GM04503 (cell line): ENCODE measurements at places on chromosomes 1 and 21.
A peak's percentile ranks its signal among the peaks of the same experiment; 100 is the strongest.

DNA sequence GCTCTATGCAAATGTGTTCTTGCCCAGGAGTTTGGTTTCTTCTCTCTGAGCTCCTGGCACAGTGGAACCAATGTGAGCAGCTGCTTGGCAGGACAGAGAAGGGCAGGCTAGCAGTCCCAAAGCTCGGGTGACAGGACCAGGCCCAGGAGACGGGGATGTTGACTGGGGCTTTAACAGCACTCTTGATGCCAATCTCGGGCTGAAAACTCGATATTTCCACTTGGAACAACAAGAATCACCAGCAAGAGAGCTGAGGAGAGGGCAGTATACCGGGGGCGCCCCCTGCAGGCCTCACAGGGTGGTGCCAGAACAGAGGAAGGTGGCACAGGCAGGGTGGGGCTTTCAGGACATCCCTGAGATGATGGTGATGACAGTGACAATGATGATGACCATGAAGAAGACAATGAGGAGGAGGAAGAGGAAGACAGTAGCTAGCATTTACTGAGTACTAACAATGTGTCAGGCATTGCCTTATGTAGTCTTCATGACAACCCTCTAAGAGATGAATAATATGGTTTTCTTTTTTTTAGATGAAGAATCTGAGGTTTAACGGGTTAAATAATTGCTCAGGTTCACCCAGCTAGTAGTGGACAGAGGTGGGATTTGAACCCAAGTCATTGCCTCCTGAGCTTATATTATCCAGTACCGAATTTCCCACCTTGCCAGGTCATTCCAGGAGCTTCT is 2.7 kb upstream of the KCNJ9 start:
- DNase-seq: no peak

DNA sequence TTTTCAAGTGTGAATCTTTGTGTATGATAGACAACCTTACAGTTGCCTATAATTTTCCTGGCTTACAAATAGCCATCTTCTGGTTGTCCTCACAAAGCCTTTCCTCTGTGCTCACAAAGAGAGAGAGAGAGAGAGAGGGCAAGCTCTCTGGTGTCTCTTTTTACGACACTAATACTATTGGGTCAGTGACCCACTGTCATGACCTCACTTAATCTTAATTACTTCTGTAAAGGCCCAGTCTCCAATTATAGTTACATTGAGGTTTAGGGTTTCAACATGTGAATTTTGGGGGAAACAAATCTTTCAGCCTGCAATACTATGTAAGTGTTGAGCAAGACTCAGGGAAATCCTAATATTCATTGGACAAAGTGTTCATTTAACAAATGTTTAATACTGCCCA is 167.4 kb upstream of the COL11A1 start:
- no peak for DNase-seq

GRCh38 chr1:163168053-163168452 is 34.7 kb downstream of the RGS5 start:
- DNase-seq: peak; percentile 97

GRCh38 chr1:51871351-51871975 is 7.1 kb downstream of the NRDC start:
- no peak for DNase-seq

DNA sequence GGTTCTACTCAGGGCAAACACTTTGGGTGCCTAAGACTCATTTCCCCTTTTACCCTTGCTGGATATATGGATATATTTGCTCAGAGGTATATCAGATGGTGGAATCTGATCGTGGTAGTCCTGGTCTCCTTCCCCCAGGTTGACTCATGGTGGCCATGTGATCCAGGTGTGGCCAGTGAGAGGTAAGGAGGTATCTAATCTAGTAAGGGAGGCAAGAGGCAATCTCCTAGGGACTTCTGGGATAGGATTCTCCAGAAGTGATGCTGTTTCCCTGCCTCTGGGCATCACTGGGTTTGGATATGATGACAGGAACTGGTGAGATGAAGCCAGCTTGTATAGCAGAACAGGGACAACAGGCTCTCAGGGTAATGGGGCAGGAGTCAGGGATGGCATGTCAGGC is 8.5 kb upstream of the DENND2D start:
- no peak for DNase-seq

GRCh38 chr1:186063091-186063657 is 311.9 kb downstream of the TPR start:
- DNase-seq: no peak

GRCh38 chr1:63624911-63625310 is 31.7 kb downstream of the PGM1 start:
- no peak for DNase-seq

- no peak for DNase-seq
Measured at GRCh38 chr1:26389604-26390247, 17.2 kb upstream of the ZNF683 start.

DNA sequence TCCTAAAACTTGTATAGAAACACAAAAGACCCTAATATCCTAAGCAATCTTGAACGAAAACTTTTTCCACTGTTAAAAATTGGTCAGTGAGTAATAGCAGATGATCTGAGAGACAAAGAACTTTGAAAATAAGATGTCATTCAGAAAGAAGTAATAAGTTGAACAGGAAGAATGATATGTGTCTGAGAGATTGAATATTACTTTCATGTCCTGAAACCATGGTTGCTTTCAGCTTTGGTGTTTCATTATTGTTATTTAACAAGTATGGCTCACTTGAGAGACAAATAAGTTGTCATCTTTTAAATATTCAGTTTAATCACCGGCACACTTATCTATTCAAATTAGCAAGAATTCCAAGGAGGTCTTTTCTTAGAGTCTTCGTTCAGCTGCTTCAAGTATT is 11.4 kb downstream of the PRKACB start:
- no peak for DNase-seq

- DNase-seq: no peak
Measured at GRCh38 chr1:25922056-25922970, 16.1 kb upstream of the STMN1 start.

DNA sequence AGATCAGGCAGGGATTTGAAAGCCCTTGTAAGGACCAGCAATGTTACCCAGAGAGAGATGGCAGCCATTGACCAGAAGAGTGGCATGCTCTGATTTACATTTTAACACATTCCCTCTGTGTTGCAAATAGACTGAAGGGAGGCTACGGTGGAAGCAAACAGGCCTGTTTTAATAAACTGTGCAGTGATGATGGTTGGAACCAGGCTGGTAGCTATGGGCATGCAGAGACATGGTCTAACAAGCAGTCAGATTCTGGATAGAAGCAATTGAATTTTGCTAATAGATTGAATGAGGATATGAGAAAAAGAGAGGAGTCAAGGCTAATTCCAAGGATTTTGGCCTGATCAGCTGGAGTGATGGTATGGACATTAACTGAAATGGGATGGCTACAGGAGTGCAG is 32.3 kb upstream of the ZNF648 start:
- DNase-seq: no peak

DNA sequence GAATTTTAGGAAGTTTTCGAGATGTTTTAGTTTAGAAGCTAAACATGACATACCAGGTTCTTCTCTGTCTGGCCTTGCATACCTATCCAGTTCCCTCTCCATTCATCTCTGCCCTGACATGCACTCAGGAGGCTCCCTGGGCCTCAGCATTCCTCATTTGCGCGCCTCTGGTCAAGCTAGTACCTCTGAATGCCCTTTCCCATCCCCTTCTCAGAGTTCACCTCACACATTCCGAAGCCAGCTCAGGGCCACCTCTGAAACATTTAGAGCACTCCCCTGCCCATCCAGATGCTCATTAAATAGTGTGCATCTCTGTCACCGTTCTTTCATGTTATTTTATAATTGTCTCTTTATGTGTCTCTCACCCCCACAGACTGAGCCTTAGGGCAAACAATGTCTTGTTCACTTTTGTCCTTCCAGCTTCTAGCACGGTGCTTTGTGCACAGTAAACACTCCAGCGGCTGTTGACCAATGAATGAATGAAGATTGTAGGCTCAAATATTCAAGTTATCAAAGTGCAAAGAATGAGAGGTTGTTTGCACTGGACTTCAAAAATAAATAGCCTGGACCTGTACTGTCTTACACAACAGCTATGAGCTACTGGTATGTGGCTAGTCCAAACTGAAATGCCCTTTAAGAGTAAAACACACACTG is 1.2 kb upstream of the DHCR24 start:
- DNase-seq: no peak

DNA sequence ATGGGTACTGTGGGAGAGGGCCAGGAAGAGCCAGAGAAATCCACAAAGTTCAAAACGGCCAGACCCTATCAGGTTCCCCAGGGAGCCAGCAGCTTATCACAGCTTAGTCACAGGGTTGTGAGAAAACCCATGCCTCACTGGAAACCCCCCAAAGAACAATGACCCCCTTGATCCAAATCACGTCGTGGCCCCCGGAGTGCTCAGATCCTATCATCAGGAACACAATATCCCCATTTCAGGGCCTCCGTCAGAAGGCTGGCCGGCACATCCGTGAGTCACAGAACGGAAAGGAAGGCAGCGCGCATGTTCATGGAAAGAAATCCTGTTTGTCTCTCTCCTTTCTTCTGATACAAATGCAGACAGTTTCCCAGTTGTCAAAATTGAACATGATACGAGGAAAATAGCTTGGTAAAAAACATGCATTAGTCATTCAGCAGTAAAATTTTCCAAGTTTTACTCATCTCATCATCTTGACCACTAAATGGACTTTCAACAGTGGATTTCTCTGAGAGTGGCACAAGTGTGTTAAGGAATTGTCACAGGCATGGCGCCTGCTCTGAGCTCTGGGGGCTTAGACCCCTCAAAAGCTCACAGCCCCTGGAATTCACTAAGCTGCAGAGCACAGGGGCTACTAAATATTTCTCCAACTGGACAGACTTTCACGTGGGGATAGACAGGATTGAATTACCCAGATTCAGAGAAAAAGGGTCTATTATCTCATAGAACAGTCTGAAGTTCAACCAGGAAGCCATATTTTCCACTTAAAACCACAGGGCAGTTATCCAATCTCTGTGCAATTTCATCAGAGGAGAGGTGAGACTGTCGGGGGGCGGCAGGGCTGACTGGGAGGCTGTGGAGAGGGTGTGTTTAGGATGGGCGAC is 124.8 kb downstream of the RIPK4 start:
- DNase-seq: peak; percentile 93

DNA sequence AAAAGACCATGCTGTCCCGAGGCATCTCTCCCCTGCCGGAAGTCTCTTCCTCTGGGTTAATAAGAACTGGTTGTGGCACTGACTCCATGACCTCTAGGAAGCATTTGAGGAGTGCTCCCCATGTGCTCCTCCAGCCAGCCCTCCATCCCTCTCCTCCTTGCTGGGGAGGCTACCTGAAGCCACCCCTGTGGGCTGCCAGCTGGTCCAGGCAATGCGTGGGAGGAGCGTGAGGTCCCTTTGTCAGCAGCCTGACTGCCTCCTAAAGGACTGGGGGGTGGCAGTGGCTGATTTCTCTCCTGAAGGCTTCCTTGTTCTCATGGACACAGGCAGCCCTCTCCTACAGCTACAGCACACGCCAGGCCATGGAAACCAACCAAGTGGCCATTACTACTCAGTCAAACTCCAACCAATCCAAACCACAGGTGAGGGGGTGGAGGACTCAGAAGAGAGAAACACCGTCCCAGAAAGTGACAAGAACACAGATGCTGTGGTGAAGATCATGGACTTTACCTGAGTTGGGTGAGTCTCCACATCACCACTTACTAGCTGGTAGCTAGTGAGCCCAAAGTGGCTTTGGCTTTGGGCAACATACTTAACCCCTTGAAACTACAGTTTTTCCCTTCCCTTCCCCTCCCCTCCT is 35.2 kb downstream of the NENF start:
- DNase-seq: no peak

GRCh38 chr21:23308741-23309140 is 2298.5 kb downstream of the MRPL39 start:
- DNase-seq: no peak

- DNase-seq: no peak
Measured at GRCh38 chr21:41169258-41169576, 1.3 kb downstream of the BACE2 start.

- no peak for DNase-seq
Measured at GRCh38 chr1:222392556-222392955, 155.3 kb downstream of the HHIPL2 start.

- DNase-seq: no peak
Measured at GRCh38 chr1:97740891-97741290, 179.9 kb downstream of the DPYD start.

GRCh38 chr1:215146240-215146975 is 63.9 kb downstream of the KCNK2 start:
- no peak for DNase-seq

DNA sequence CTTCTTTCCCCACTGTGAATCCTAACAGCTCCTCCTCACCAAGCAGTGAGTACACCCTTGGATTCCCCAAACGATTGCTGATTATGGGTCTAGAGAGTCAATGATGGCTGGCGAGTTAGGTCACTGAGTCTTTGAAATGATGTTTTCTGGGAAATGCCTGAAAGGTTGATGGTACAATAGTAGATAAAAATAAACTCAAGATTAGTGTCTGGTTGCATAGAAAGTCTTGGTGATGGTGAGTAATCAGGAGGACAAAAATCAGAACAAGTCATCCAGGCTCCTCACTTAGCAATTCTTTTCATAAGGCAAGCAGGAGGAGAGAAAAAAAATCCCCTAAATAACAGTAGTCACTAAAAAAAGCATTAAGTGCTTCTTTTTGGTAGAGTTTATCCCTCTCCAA is 22.6 kb downstream of the HLX start:
- no peak for DNase-seq

DNA sequence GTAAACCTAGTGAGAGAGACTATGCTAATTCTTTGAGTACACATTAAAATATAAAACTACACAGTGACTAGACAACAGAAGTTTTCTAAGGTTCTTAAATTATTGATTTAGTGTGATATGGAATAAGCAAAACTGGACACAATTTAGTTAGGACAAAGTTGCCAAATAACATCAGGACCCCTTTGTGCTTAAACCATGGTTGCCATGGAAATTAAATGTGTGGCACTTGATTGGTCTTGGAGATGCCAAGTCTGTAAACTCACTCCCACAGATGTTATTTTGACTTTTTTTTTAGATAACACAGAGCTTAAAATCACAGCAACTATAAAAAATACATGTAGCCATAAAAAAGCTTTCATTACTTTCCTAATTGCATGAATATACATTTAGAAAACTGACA is 234.6 kb downstream of the BRINP3 start:
- no peak for DNase-seq

- DNase-seq: no peak
Measured at GRCh38 chr1:117561071-117561470, 44.8 kb upstream of the TENT5C start.

GRCh38 chr1:37152491-37152890 is 118.2 kb upstream of the GRIK3 start:
- DNase-seq: no peak

GRCh38 chr1:1351511-1352427 is 2.6 kb upstream of the DVL1 start:
- DNase-seq: no peak

DNA sequence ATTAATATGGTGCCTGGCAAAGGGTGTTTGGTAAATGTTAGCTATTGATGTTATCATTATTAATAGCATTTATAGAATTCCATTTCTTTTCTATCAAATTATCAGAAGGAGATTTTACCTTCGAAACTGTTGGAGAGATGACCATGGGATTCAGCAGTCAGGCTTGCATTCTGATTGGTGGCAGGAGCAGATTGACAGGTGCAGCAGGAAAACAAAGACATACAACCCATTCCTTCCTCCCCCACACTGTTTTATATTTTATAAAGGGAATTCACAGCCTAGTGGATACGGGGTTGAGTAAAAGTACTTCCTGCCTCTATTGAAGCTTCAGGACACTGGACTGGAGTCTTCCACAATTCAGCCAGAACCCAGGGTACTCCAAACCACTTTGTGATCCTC is 55.1 kb upstream of the SYT14 start:
- no peak for DNase-seq

- peak; percentile 35 for DNase-seq
Measured at GRCh38 chr1:59738152-59738551, 76.6 kb upstream of the HOOK1 start.

GRCh38 chr1:53249706-53250105 is 11.4 kb upstream of the MAGOH start:
- peak; percentile 61 for DNase-seq
